RPMI7951 (cell line): ENCODE measurements at places on chromosomes 12 and 14.

- DNase-seq = peak; percentile 81
These were observed 8.7 kb downstream of the TMEM119 start for GRCh38 chr12:108589028-108589839.

DNA sequence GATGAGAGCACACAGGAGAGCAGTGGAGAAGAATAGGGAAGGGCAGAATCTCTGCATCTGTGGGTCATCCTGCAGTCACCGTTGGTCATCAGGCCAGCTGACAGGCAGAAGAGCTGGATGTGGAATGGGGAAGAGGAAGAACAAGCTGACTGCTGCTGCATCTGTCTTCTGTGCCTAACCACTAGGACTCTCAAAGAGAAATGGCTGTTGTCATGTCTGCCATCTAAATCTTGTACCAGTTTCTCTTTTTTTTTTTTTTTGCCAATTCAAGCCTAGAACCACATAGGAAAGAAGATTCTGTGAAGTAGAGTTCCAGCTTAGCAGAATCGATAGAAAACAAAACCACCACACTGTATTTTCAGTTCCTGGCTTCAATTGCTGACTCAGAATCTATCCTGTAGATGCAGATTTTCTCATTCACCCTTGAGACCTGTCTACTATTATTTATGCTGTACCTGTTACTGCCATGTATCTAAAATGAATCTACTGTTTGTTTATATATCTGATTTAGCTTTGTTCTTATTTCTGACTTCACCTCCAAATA lies 421.9 kb upstream of the PRICKLE1 start:
- no peak for DNase-seq

GRCh38 chr12:108752387-108752786 lies 21.1 kb upstream of the CORO1C start:
- DNase-seq = no peak

DNA sequence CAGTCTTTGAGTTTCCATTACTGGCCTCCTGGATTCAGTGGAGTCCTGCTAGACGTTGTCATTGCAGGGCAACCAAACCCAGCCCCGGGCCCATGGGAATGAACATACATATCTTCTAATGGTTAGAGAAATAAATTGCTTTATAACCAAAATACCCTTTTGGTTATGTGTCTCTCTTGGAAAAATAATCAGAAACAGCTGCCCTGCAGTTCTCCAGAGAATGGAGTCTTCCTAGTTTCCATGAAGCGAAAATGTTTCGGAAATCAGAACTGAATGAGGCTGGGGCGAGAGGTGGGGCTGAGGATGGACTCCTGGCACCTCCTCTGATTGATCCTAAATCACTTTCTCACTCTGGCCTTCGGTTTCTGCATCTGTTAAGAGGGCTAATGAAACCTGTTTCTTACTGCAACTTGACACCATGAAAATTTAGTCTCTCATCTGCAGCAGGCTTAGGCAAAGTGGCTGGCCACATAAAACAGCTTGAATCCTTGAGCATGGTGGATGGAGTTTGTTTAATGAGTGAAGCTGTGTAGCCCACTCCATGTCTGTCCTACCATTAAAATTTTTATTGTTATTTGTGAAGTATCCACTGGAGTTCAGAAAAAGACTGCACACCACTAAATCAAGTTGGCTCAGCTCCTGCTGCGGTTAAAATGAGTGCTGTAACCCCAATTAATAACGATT lies 198.9 kb downstream of the CACNA1C start:
- DNase-seq = no peak

DNA sequence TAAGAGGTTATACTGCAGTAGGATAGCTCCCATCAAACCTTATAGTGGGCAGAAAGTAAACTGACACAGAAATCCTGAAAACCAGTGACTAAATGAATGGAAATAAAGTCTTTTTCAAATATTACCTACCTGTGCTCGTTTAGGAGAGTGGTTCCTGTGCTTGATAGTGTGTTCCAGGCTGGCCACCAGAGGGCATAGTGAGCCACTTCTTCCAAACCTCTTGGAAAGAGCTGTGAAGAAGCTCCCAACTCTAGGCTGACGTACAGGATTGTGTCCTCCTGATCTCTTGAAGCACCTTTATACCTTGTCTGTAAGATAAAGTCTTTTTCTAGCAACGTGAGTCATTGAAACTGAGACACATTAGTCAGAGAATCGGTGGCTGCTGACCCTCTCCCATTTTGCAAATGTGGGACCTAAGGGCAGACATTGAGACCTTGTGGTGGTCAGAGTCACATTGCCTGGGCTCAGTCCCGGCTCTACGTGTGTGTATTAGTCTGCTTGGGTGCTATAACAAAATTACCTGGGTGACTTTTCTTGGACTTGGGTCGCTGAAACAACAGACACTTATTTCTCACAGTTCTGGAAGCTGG lies 17.6 kb downstream of the TDP1 start:
- DNase-seq = peak; percentile 52
